ENCODE measurements at places on chromosomes 3 and 15.

GRCh38 chr3:124207873-124208485, 216.1 kb upstream of the ROPN1 start:
- DNase-seq = no peak

- no peak for DNase-seq
These were observed 5.5 kb downstream of the BMF start for GRCh38 chr15:40102897-40103858.

DNA sequence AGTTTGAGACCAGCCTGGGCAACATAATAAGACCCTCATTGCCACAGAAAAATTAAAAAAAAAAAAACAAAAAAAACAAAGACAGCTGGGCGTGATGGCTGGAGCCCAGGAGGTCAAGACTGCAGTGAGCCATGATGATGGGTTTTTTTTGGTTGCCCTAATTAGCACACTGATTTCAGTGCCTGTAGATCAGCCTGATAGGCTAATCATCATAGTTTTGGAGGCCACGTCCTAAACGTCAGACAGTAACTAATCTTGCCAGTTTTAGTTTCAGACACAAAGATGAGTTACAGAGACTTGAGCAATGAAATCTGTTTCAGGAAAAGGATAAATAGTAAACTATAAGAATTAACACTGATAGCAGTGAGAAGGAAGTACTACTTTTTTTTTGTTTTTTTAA, 55.4 kb downstream of the LRCH3 start:
- no peak for DNase-seq

DNA sequence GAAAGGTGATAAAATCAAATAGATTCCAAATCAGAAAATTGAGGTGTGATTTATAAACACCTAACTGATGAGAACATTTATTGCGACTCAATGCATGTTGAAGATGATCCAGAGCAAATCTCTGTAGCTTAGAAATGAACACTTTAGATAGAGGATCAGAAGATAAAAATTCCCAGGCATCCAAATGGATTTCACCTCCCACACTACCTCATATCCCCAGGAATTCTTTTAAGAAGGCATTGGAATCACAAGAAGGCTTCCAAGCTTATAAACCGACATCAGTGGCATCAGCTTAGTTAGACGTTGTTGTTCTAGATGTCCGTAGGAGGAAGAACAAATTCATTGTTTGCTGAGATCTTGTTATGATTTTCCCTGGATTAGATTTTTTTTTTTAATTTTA, 154.4 kb downstream of the EBLN2 start:
- no peak for DNase-seq
